ENCODE measurements at places on chromosomes 5 and 9.
A peak's percentile ranks its signal among the peaks of the same experiment; 100 is the strongest.

- DNase-seq: no peak
Observed at GRCh38 chr9:135512904-135513303, 8.3 kb upstream of the LCN1 start.

DNA sequence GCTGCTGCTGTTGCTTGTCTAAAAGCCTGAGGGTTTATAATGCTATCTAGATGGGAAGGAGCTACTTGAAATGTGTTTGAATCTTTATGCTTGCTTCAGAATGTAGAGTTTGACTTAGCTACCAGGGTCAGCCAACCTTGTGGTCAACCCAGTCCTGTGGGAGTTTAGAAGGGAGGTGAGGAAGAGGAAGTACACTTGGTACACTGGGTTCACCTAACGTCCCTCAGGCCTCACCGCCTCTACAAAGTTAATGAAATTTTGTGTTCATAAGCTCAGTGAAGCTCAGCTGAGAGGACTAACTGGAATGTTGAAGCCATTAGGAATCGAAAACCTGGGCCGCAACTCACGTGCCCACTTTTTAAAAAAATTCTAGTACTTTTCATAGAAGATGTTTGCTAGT, 10.7 kb downstream of the IQGAP2 start:
- no peak for DNase-seq

DNA sequence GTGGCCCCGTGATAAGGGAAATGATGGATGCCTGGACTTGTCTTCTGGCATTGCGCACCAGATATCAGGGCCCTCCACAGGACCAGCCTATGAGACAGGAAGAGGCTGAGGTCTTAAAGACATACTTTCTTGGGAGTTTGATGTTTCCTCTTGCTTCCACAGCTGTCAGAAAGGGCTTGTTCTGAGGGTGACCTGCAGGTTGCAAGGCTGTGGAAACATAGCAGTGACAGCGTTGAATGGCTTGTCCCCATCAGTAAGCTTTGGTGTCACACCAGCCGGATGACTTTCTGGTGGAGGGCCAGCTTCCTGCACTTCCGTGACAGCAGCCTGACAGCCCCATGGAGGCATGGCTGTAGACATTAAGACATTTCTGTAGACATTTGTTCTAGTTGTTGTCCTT, 143.2 kb downstream of the C9orf152 start:
- DNase-seq: no peak

GRCh38 chr9:120561709-120562108, 18.3 kb downstream of the CDK5RAP2 start:
- DNase-seq: no peak

DNA sequence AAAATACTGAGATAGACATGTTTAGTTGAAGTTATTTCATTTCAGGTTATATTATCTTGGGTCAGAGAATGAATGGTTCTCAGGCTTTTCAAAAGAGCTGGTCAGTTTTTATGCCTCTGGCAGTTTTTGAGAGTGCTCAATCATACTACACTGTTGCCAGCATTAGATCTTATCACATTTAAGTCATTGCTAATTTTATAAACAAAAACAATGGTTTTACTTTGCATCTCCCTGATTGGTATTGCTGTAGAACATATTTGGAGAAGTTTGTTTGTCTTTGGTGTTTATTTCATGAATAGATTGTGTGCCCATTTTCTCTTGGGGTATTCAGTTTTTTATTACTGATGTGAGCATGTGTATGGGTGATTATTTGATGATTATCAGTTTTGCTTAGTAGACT, 1.5 kb downstream of the CATSPER3 start:
- no peak for DNase-seq

DNA sequence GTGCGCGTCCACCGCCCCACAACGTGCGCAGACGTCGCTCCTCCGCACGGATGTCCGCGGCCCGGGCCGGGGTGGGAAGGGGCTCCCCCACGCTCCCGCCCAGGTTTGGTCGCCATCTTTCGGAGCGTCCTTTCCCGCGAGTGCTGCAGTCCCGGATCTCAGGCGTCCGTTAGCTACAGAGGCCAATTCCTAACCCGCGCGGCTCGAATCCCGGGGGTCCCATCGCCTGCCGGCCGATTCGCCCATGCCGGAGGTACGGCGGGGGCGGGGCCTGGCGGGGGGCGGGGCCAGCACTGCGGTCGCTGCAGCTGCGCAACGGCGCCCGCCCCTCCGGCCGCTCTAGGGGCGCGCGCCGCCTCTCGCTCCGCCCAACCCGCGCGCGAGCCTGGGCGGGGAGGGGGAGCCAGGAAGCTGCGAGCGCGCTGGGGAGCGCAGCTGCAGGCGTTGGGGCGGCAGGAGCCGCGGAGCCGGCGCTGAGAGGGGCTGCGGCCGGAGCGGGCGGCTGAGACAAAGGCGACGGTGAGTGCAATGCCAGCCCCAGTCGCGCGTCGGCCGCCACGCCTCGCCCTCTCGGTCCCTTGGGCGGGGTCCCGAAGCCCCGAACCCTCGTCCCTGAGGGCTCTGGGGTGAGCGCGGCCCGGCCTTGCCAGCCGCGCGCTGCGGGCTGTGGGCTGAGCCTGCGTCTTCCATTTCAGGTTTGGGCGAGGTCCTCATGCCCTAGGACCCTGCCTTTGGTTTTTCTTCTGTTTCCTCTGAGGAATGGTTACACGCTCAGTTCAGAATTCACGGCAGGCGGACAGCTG, at the start of gene CDC42SE2:
TSS of gene CDC42SE2 (plus strand) at position 406 of the 803 bp plus-strand sequence. CDS start 95,441 bp downstream, outside the sequence.
- peak; percentile 81 for DNase-seq

- no peak for DNase-seq
Observed at GRCh38 chr5:100634937-100635534, 99.9 kb downstream of the FAM174A start.

- DNase-seq: no peak
Observed at GRCh38 chr9:1096155-1096964, 46.2 kb downstream of the DMRT2 start.

- DNase-seq: no peak
Observed at GRCh38 chr5:177611446-177612214, 11.7 kb downstream of the B4GALT7 start.

DNA sequence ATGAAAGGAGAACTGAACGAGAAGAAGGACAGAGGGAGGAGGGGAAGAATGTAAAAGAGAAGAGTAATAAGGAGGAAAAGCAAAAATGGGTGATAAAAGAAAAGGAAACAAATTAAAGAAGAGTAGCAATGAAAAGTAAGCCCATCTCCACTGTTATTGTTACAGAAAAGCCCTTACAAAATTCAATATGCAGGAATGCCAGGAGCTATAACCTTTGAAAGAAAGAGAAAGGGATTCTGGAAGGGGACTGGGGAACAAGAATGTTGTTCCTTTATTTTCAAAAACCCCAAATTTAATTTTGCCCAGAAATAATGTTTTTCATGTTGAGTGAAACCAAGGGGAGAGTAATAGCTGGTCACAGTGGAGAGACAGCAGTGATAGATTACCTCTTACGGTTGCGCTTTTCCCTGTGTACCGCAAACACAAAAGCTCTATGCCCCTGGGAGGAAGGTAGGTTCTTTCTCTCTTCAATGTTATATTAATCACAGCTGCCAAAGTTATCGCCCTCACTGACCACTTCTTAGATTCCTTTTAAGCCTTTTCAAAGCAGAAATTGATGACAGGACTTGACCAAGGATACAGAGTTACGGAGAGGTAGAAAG, 86.7 kb downstream of the BRINP1 start:
- DNase-seq: no peak

DNA sequence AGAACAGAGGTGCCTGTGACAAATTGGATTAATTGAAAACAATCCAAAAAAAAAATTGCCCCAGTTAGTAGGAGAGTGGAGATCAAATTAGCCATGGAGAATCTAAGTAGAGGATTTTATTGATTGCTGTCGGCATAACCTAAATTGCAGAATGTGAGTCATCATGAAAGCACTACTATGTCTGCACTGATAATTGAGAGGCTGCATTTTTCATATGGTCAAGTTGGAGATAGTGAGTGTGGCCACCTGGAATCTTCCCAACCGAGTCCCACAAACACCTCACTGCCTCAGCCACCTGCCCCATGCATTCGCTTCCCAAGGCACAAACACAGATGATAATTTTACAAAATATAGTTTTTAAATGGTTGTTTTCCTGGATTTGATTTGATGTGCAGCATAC, 123.7 kb downstream of the NTRK2 start:
- DNase-seq: no peak

- no peak for DNase-seq
Observed at GRCh38 chr9:88737031-88737430, 202.1 kb downstream of the NXNL2 start.

GRCh38 chr5:31682851-31683250, 43.9 kb downstream of the PDZD2 start:
- DNase-seq: no peak

Data from A549 (cell line).